Pulmonary artery endothelial cell (primary cell): ENCODE measurements at places on chromosomes 7 and 10. TPM values are rescaled to one million over a fixed set of nuclear protein-coding genes. Genes with fewer than 3 reads are reported as not detected.

- no peak for DNase-seq
These were observed 27.4 kb downstream of the ADAMTS14 start for GRCh38 chr10:70699659-70700174.

- DNase-seq: no peak
These were observed 240.5 kb downstream of the GLI3 start for GRCh38 chr7:41996381-41997035.

- no peak for DNase-seq
These were observed 5.7 kb upstream of the ARPC1B start for GRCh38 chr7:99368750-99369389.

GRCh38 chr10:329361-330099 is 194.3 kb downstream of the ZMYND11 start:
- DNase-seq: peak; percentile 51

DNA sequence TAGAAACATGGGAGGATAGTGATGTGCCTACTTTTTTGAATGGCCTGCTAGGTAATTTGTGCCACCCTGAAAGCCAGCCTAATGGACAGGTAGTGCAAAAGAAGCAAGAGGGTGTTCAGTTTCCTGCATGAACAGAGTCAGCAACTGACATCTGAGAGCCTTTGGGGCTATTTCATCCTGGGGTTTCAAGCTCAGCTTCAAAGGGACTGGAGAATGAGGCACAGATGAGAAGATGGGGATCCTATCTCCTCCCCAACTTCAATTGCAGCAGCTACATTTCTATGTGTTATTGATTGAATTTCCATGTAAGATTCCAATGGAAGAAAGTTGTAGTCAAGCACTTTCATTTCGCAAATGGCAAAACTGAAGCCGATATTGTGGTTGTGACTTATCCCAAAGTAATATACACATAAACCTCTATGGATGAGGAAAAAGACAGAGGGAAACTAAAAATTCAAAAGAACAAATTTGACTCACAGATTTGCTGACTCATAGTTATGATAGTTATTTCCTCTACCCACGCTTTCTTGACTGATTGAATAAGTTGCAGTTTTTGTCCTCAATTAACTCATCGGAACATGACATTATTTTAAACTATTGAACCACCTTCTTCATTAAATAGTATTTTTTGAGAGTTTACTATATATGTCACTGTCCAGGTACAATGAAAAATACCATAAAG is 42.6 kb upstream of the NRP1 start:
- DNase-seq: no peak

The MAGI2 gene
- total RNA-seq: 1.3 and 2.7 TPM in 2 replicates

The COL17A1 gene
- total RNA-seq: 2.2 and 2.9 TPM in 2 replicates
